ENCODE measurements at places on chromosomes 1 and 21.

DNA sequence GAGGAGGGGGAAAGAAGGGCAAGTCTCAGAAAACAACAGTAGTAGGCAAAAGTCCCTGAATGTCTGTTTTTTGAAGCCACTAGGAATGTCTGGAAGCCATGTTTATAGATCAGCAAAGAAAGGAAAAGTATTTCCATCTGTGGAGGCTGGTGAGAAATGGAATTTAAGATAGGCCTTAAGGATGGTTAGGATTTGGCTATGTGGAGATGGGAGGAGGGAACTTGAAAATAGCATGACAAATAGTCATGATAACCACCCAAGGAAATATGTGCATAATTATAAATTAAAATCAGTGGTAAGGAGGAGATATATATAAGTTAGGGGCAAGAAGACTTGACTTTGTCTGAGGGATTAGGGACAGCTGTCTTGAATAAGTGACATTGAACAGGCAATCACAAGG, 33.8 kb upstream of the FGGY start:
- DNase-seq = no peak

DNA sequence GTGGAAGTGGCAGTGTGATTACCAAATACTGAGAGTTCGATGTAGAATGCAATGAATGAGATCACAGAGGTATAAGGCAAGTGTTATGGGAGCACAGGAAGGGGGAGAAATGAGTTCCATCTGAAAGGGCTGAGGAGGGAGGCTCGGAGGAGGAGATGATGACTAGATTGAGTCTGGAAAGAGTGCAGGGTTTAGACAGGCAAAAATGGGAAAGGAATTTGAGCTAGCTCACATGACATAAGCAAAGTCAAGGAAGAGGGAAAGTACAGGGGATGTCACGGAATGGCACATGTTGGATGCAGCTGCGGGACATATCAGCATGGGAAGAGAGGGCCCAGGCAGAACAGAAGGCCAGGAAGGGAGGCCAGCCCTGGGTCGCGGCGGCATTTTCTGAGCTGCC, 132.7 kb downstream of the RUNX1 start:
- DNase-seq = no peak

GRCh38 chr21:22438428-22439086, 1440.3 kb downstream of the NCAM2 start:
- DNase-seq = no peak

DNA sequence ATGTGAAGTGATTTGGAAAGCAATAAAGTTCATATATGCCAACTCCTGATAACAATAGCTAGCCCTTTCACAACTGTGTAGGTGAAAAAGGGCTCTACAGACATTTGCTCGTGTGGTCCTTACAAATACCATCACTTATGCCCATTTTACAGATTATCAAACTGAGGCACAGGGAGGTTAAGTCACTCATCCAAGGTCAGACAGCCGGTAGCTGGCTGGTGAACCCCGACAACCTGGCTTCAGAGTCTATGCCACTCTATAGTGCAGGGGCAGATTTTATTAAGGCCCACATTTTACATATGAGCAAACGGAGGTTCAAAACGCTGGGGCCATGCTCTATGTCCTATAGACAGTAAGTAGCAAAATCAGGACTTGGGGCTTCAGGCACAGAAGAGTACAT, 280.5 kb downstream of the RRAGC start:
- DNase-seq = no peak

DNA sequence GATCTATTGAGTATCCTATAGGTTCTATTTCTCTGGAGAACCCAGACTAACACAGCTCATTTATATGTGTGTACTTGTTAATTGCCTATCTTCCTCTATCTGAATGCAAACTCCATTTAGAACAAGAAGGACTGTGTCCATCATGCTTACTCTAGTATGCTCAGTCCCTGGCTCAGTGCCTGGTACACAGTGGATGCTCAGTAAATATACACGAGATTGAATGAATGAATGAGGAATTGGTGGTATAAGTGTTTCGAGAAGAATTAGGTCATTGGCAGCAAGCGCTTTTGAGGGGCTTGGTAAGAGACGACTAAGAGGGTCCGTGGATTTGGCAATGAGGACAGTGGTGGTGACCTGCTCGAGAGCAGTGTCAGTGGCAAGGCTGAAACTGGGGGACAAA, 112.5 kb downstream of the CSMD2 start:
- no peak for DNase-seq

- no peak for DNase-seq
These were observed 105.2 kb downstream of the SUSD4 start for GRCh38 chr1:223258751-223259198.

DNA sequence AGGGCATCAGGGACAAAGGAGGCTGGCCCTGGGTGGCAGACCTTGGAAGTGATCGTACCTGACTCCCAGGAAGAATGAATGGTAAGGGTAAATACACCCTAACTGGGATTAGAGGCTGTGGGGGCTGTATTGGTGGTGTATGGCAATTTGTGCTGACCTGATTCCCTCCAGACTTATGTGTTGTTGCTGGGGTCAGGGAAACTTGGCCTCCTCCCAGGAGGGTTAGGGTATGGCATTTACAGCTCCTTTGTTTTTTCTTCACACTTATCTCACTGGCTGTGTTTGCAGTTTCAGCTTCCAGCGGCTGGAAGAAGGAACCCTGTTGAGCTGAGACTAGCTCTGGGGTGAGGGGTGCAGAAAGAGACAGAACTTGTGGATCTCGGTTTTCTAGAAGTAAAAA, 8.2 kb downstream of the VANGL1 start:
- no peak for DNase-seq

- DNase-seq = no peak
These were observed 641.7 kb downstream of the AJAP1 start for GRCh38 chr1:5296095-5296494.

GRCh38 chr1:203219934-203220333, 9.5 kb downstream of the CHIT1 start:
- no peak for DNase-seq

GRCh38 chr21:46207006-46207919, 21.3 kb downstream of the LSS start:
- DNase-seq = no peak

DNA sequence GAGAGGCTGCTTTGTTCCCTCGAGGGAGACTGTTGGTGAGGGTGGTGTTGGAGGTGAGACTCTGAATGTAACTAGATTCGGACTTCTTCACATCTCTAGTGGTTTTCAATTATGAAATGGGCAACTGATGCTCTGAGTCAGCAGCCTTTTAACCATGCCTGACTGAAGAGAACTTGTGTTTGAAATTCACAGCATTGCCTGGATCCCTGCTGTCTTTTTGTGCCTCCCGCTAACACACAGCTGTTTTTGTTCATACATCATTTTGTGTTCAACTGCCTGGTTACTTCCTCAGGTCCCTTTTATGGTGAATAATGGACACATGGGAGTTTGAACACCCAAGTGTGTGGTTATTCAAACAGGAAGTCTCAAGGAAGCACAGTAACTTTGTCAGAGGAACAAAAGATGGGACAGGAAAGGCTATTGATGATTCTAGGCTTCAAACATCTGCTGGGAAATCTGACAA, 16.8 kb downstream of the LAMC1 start:
- DNase-seq = no peak

All from right atrium auricular region (tissue), 2 donors.